Activated T-cell treated with anti-CD3 and anti-CD28 coated beads, Interleukin-2, amount 50 U/mL, for 72 hours (primary cell): ENCODE measurements at places on chromosomes 5 and 9. TPM values are rescaled to one million over a fixed set of nuclear protein-coding genes. Genes with fewer than 3 reads are reported as not detected.

OMD gene
- total RNA-seq: not detected

TRIM36 gene
- not detected for total RNA-seq

CLINT1 gene
- 66.0 TPM for total RNA-seq

GRCh38 chr9:134333234-134333873 is 7.1 kb downstream of the RXRA start:
- no peak for DNase-seq
- H3K4me3 ChIP-seq: no peak overlapping the region
- no peak overlapping the region for H3K27ac ChIP-seq
- H3K36me3 ChIP-seq: no peaks in the 10 kb centered on the region

GRCh38 chr9:1414711-1415131 is 364.6 kb downstream of the DMRT2 start:
- no peak overlapping the region for H3K4me3 ChIP-seq
- no peaks in the 10 kb centered on the region for H3K36me3 ChIP-seq
- H3K27ac ChIP-seq: no peak overlapping the region
- H3K4me1 ChIP-seq: no peaks in the 10 kb centered on the region
- DNase-seq: no peak

DNA sequence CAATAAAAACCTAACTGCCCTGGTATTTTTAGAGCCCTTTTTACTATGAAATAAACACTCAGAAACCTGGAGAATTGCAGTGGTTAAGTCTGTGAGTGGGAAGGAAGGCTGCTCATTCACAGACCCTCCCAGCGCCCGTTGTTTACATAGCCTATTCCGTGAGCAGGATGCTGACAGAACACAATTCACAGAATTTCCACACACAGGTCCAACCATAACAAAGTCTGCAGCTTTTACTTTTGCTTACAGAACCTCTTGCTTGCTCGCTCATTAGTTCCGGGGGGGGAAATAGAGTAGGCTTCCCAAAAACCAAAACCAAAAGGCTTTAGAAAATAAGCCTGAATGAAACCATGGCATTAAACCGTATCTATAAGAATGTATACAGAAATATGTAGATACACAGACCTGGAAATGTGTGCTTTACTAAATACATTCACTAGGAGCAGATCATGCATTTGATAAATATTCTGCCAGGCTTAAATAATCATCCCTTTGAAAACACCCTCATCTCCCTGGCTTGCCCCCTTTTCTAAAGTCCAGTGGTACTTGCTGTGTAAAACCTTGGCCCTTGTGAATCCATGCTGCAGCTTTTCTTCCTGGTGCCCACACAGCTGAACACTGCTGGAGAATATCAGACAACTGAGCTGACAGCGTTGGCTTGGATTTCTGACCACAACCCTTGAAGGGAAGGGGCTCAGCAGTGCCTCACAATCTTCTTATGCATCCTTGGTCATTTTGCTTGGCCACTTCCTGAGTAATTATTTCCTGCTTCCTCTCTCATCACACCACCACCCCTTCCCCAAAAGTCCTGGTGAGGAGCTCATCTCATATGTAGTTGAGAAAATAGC is 128.0 kb downstream of the FANCC start:
- DNase-seq: peak; percentile 7
- H3K4me3 ChIP-seq: peak overlapping the region; percentile 25
- peak overlapping the region; percentile 40 for H3K27ac ChIP-seq

GRCh38 chr9:370086-370485 is 155.4 kb downstream of the DOCK8 start:
- H3K4me1 ChIP-seq: no peaks in the 10 kb centered on the region
- DNase-seq: no peak
- no peaks in the 10 kb centered on the region for H3K27me3 ChIP-seq
- H3K4me3 ChIP-seq: no peak overlapping the region

GPR150 gene
- 1.1 TPM for total RNA-seq

- no peaks in the 10 kb centered on the region for H3K4me1 ChIP-seq
- no peak for DNase-seq
- no peak overlapping the region for H3K27ac ChIP-seq
Observed at GRCh38 chr5:3606121-3606831, 10.6 kb downstream of the IRX1 start.

DNA sequence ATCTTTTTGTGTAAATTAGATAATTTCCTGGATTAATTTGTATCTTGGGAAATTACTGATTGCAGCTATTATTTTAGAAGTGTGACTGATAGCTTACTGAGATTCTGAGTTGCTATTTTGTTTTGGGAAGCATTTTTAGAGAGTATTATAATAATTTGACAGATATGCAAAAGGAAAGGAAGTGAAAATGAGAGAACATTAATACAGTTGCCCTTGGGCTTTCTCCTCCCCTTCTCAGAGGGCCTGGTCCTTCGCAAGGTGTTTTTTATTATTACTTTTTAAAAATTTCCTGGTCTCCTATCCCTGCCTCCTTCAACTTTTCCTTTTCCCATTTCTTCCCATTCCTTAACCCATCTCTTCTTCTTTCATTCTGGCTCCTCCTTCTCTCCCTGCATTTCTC is 32.6 kb downstream of the UBAP1 start:
- DNase-seq: no peak
- H3K4me3 ChIP-seq: no peak overlapping the region
- H3K4me1 ChIP-seq: no peaks in the 10 kb centered on the region
- no peaks in the 10 kb centered on the region for H3K27me3 ChIP-seq

DNA sequence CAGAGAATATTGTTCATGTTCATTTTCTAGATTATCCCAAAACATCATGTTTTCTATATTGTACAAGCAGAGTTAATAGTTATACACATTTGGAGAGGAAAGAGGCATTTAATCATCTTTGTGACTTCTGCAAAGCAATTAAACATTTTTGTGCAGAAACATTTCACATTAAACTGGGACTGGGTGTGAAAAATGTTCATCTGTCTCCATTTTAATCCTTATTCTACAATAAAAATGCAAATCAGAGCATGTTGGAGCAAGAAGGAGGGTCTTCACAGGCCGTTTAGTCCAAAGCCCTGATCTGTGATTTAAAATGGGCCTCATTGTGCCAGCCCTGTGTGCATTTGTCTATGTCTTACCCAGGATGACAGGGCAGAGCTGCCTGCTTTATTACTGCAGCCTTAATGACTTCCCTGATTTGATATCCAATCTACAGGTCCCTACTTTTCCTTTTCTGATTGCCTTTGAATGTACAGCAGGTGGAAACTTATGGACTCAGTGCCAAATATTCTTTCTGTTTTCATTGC is 183.5 kb downstream of the CAVIN4 start:
- peaks cover 6% of the 10 kb centered on the region for H3K27me3 ChIP-seq
- no peak overlapping the region for H3K4me3 ChIP-seq
- H3K4me1 ChIP-seq: no peaks in the 10 kb centered on the region
- no peak for DNase-seq

- H3K27ac ChIP-seq: no peak overlapping the region
- no peaks in the 10 kb centered on the region for H3K27me3 ChIP-seq
- peak; percentile 88 for DNase-seq
- no peaks in the 10 kb centered on the region for H3K36me3 ChIP-seq
- H3K4me1 ChIP-seq: peaks cover 12% of the 10 kb centered on the region
- H3K4me3 ChIP-seq: no peak overlapping the region
Observed at GRCh38 chr9:128438343-128439109, 17.3 kb upstream of the ODF2 start.

GRCh38 chr5:176540956-176541337 is 3.7 kb upstream of the RNF44 start:
- no peaks in the 10 kb centered on the region for H3K36me3 ChIP-seq
- H3K27ac ChIP-seq: peak overlapping the region; percentile 88
- no peaks in the 10 kb centered on the region for H3K27me3 ChIP-seq
- DNase-seq: peak; percentile 44
- peak overlapping the region; percentile 92 for H3K4me3 ChIP-seq

FST gene
- total RNA-seq: 1.1 TPM

DNA sequence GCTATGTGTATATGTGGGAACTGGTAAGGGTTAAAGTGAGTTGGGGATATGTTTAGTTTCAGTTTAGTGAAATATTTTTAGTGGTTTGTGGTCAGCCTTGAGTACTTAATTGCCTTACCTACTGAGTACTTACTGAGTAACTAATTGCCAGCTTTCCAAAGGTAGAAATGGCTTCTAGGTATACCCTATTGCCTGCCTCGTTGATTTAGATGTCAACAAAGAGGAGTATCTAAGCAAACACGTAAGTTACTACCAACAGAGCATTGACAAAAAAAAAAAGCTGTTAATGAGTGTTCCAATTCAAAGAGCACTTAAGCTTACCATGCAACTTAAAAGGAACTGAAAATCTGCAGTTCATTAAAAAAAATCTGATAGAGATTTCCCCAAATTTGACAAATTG is 8.8 kb downstream of the ATP10B start:
- H3K27ac ChIP-seq: no peak overlapping the region
- no peaks in the 10 kb centered on the region for H3K4me1 ChIP-seq
- DNase-seq: no peak
- no peaks in the 10 kb centered on the region for H3K27me3 ChIP-seq
- H3K4me3 ChIP-seq: no peak overlapping the region
- H3K36me3 ChIP-seq: no peaks in the 10 kb centered on the region

GRCh38 chr5:170166101-170166500 is 60.4 kb downstream of the FOXI1 start:
- no peak overlapping the region for H3K27ac ChIP-seq
- no peak for DNase-seq
- no peak overlapping the region for H3K4me3 ChIP-seq
- no peaks in the 10 kb centered on the region for H3K27me3 ChIP-seq

SLC6A18 gene
- total RNA-seq: not detected

HTR1A gene
- not detected for total RNA-seq

DNA sequence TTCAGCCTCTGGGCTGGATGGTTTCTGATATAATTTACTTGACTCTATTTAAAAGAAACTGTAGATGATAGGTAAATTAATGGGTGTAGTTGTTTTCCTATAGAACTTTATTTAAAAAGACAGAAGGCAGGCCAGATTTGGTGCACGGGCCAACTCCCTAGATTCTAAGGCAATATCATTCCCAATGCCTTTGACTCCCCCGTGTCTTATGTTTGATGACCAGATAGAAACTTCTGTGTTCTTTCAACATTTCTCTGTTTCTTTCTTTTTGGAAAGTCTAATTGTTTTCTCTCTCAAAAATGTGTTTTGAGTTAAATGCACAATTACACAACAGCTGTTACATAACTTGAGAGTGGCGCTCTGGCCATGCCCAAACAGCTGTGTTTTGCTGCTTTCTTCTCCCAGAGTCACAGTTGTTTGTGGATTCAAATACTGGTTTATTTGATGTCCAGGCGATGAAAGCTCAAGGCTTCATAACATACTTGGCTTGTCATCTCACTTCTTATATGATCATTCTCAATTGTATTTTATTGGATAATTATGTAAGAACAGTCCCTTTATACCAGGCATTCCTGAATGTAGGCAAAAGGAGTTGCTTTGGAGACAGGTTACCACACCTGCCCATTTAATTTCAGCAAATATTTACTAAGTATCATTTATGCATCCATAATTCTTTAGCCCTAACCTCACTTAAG is 1.7 kb upstream of the ALDH1A1 start:
- H3K27ac ChIP-seq: no peak overlapping the region
- H3K4me1 ChIP-seq: peaks cover 9% of the 10 kb centered on the region
- peaks cover 24% of the 10 kb centered on the region for H3K27me3 ChIP-seq
- no peak overlapping the region for H3K4me3 ChIP-seq

DNA sequence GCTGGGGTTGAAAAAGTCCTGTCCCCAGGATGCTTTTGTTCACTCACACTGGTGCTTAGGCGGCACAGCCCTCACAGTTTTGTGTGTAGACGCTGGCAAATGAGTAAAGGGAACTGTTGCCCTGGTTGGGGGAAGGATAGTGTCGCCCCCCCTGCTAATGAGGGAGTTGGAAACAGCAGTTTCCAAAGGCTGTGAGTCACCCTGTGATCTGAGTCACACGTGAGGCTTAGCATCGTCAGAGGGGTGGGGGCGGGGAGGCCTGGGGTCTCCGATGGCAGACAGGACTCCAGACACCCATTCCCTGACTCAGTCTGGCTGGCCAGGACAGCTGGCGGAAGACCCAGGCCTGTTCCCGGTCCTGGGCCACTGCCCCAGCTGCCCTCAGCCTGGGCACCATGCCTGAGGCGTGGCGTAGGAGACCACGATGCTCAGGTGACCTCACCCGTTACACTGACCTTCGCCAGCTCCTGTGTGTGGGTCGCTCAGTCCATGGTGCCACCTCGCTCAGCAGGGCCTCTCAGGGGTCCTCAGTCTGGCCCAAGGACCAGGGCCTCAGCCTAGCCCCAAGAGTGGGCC is 2.9 kb downstream of the DNAJB5 start:
- H3K36me3 ChIP-seq: peaks cover 4% of the 10 kb centered on the region
- peak; percentile 61 for DNase-seq
- H3K4me1 ChIP-seq: peaks cover 72% of the 10 kb centered on the region
- H3K4me3 ChIP-seq: peak overlapping the region; percentile 70

GRCh38 chr5:105688227-105688792 is 1982.4 kb downstream of the EFNA5 start:
- H3K36me3 ChIP-seq: no peaks in the 10 kb centered on the region
- H3K4me3 ChIP-seq: no peak overlapping the region
- no peak for DNase-seq
- no peaks in the 10 kb centered on the region for H3K27me3 ChIP-seq
- H3K4me1 ChIP-seq: no peaks in the 10 kb centered on the region
- no peak overlapping the region for H3K27ac ChIP-seq

GRCh38 chr5:177496727-177497291 is 595 bp downstream of the PDLIM7 start:
- peak; percentile 52 for DNase-seq
- peaks cover 37% of the 10 kb centered on the region for H3K4me1 ChIP-seq
- no peak overlapping the region for H3K27ac ChIP-seq
- peaks cover 25% of the 10 kb centered on the region for H3K27me3 ChIP-seq
- H3K36me3 ChIP-seq: no peaks in the 10 kb centered on the region
- H3K4me3 ChIP-seq: peak overlapping the region; percentile 84

- no peaks in the 10 kb centered on the region for H3K36me3 ChIP-seq
- no peak overlapping the region for H3K27ac ChIP-seq
- H3K27me3 ChIP-seq: peaks cover 18% of the 10 kb centered on the region
Observed at GRCh38 chr5:96377167-96377566, 55.9 kb downstream of the PCSK1 start.
